Mesendoderm (in vitro differentiated cells): ENCODE measurements at places on chromosomes 2 and 18.

DNA sequence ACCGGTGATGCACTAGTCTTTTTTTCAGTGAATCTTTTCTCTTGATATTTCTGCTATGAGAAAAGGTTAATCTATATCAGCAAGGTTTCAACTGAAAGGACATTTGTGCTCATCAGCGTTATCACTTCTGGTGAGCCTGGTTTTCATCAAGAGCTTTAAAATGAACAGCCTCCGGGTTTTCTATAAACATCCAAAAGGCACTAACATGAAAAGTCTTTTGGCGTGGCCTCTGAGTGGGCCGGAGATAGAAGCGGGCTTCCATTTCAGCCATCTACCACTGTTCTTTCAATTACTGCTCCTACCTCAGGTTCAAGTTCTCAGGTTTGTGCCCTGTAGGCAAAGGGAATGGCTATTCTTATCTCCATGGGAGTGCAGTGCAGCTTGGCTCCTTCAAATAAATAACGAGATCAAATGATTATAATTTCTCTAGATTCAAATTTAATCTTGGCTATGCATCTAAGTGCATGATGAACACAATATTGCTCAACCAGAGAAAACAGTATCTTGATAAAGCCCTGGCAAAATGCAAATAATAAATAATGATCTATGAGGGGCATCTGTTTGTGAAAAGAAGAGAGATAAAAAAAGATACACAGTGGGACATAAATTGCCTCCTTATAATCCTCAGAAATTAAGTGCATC lies 314.8 kb downstream of the CDH2 start:
- no peak for DNase-seq

- DNase-seq, result no peak
Measured at GRCh38 chr2:47063538-47063930, 91.6 kb downstream of the STPG4 start.

- DNase-seq, result peak; percentile 77
Measured at GRCh38 chr2:96580771-96581170, 44.2 kb downstream of the ARID5A start.

GRCh38 chr2:102114851-102115497 lies 27.6 kb upstream of the IL1R1 start:
- no peak for DNase-seq

DNA sequence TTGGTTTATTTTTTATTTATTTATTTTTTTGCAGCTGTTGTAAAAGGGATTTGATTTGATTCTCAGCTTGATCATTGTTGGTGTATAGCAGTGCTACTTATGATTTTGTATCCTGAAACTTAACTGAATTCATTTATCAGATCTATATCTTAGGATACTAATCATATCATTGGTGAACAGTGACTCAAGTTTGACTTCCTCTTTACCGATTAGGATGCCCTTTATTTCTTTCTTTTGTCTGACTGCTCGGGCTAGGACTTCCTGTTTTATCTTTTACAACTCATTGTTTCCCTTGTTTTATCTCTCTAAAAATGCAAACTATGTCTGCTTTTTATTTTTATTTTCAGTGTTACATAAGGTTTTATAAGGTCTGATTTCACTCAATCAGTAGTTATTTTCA lies 23.6 kb downstream of the SP100 start:
- DNase-seq, result no peak

DNA sequence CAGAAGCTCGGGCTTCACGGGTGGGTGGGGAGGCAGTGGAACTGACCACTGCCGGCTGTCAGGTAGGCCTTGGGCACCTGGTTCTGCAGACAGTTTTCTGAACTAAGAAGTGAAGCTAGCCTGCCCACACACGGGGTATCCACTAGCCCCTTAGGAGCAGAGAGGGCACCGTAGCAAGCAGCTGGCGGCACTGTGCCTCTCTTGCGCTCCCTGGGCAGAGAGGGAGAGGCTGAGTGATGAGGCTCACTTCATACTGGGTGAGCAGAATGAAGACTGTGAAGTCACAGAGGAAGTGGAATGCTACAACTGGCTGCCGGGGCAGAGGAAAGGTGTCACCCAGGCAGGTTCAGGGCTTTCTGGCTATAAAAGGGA lies 753 bp downstream of the ITPRIPL1 start:
- DNase-seq, result no peak

- DNase-seq, result peak; percentile 37
Measured at GRCh38 chr2:97880334-97880733, 115.4 kb downstream of the TMEM131 start.

DNA sequence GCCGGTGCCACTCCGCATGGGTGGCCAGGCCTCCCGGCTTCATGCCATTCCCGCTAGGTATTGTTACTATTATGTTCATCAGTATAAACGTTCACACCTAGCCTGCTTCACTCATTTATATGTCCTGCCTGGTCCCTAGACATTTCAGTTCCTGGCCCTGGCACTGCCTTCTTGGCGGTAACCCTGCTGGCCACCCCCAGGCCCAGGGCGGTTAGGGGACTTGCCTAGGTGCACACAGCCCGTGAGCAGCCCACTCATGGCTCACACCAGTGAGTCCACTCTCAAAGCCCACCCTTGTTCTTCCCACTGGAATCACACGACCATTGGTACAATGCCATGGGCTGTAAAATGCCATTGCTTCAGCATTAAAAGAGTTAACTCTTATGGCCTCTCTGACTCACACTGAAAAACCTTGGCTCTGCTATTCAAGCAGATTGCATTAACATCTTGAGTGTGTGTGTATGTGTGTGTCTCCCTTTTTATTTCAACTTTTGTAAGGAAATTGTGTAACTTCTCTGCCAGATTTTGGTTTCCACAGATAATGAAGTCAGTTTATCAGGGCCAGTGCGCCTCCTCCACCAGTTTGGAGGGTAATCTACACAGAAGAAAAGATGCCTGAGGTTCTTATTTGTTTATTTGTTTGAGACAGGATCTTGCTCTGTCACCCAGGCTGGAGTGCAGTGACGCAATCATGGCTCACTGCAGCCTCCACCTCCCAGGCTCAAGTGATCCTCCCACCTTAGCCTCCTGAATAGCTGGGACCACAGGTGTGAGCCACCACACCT lies 74.2 kb downstream of the RAB31 start:
- DNase-seq, result peak; percentile 69

GRCh38 chr2:147398996-147399395 lies 445.8 kb upstream of the ACVR2A start:
- DNase-seq, result peak; percentile 73

DNA sequence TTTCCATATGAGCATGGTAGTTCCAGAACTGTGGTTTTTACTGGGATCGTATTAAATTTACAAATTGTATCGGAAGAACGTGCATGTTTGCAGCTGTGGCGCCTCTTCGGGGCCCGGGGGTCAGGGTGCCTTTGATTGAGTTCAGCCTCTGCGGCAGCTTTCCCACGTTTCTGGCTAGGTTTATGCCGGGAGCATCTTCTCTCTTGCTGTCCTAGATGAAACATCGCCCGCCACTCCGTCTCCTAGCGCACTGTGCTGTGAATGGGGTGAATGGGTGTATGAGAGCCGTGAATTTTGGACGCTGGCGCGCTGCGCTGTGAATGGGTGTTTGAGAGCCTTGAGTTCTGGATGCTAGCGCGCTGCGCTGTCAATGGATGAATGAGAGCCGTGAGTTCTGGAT lies 12.3 kb downstream of the PDCD1 start:
- no peak for DNase-seq

- DNase-seq, result no peak
Measured at GRCh38 chr2:214800180-214800579, 9.3 kb downstream of the BARD1 start.

DNA sequence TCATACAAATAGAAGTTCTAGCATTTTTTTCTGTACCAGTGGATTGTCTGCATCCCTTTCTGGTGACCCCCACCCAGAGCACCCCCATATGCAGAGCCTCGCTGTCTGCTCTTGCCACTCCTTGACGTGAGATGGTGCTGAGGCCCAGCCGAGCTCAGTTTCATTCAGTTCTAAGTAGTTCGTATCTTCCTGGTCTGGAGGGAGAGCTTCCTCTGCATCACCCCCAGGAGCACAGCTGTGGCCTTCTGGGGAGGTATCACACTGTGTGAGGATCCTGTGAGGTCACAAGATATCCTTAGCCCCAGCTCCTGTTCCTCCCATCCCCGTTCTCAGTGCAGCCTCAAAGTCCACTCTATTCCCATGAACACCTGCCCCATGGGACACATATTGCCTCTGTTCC lies 132.7 kb downstream of the PTGR3 start:
- no peak for DNase-seq

DNA sequence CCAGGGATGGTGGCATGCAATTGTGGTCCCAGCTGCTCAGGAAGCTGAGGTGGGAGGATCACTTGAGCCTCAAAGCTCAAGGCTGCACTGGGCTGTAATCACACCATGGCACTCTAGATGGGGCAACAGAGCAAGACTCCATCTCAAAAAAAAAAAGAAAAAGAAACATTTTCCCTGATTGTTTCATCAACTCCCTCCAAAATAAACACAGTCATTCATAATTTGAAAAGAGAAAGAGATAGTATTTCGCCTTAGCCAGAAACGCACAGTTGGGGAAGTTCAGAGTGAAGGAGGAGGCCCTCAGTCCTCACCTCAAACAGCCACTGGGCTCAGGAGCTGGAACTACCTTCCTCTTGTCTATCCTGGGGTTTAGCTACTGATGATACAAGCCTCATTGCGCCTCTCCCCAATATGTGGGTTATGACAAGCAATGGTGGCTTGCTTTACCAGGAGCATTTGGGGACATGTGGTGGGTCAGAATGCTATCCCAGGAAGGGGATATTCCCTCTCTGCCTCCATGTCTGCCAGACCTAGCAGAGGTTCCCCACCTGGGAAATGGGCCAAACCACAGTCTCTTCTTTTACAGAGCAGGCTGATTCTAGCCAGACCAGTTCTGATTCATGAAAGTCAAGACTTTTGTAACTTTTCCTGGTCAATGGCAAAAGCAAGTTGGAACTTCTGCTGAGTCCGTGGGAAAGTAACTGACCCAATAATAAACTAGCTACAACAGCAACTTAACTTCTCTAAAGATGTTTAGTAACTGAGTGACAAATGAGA lies 22.2 kb upstream of the TMEM87B start:
- no peak for DNase-seq
